ENCODE measurements at places on chromosomes 4 and X.

DNA sequence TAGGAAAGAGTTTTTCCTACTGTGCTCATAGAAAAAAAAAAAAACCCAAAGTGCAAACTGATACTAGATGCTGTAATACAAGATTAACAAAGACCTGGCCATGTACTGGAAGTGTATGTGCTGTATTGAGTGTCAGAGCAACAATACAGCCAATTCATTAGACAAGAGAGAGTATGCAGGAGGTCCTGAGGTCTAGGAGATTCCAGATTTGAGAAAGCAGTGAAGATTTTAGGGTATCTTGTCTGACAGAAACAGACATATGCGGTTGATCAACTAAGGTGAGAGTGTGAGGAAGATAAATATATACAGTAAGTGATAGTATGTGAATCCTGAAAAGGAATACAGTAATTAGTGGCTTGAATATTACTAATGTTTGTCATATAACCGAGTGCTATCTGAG, 3.0 kb downstream of the GPR174 start:
- DNase-seq: no peak

DNA sequence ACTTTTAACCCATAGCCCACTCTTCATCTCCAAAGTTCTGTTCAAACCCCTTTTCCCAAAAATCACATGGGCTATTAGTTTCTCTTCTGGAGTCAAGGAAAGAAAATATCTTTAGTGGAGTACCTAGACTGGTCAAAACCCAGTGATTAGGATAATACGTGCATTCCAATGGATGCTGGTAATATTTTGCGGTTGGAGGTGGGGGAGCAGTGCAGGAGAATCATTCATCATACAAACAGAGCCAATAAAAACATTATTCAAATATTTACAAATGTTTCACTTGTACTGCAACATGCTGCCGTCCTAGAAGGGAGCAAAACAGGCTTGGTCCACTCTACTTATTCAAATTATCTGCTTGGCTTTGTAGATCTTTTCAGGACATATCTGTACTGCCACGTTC, 57.2 kb upstream of the RAB9B start:
- DNase-seq: no peak

DNA sequence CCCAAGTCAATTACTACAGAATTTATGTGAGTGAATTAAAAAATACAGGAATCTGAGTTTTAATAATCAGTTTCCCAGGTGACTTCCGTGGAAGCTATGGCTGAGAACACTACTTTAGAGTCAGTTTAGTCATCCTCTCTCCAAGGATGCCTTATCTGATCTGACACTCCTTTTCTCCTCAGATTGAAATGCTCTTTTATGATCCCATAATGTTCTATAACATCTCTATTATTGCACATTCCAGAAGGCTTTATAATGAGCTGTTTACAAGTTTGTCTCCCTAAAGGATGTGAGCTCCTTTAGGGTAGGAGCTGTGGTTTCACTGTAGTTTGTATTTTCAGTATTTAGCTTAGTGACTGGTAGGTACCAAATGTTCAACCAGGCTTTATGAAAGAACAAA, 90.0 kb downstream of the GPRIN3 start:
- no peak for DNase-seq

DNA sequence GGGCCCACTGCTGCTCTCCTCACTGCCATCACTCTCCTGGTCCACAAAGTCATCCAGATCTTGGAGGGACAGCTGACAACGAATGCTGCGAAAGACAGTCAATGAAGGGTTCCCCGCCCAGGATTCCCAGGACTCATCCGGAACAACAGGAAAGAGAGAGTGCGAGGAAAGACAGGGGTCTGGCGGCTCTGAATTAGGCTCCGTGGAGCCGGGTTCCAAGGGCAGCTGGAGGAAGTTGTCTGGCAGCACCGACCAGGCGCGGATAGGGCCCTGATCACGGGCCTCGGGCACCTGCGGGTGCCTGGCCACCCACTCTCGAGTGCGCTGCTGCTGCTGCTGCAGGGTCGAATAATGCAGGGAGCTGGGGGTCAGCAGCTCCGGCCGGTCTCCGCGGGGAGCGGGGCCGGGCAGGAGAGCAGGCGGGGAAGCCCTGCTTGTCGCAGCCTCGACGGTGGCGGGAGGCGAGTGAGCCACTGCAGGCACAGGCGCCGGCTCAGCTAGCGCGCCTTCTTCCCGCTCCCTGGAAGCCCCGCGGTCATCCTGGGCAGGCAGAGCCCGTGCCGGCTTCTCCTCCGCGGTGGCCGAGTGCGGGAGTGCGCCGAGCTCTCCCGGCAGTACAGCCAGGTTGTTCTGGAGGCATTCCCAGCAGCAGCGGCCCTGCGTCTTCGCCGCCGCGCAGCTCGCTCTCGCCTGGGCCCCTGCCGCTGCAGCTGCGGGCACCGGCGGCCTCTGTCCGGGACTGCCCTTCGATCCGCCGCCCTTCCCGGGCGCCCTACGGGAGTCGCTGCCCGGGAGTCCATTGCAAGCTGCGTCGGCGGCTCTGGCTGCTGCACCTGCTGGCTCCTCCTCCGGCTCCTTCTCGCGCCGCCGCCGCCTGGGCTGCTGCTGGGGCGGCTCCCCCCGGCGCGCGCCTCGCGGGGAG, 1.1 kb downstream of the SOWAHB start:
- peak; percentile 56 for DNase-seq

DNA sequence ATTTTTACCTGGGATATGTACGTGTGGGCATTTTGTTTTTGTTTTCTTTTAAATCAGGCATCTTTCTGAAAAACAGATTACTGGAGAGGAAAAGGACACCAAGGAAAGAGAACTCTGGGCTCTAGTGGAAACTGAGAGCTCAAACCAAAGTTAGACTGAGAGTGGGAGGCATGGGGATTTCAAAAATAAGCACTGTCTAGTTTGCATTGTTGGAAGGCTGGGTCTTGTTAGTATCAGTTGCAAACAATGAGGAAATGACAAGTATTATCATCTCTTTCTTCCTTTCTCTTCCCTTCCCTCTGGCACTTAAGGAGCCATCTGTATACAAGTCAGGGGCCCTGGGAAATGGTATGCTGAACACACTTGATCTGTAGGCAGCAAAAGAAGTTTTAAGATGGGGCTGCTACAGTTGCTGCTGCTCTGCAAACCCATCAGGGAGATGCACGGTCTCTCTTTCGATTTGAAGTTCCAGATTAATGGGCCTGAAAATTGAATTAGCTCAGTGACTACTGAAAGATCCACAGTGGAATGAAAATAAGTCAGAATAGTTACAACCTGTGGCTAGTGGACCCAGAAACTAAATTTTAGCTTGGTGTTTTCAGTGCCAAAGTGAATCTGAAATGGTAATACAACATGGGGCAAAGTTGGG, 48.0 kb upstream of the GRXCR1 start:
- no peak for DNase-seq

DNA sequence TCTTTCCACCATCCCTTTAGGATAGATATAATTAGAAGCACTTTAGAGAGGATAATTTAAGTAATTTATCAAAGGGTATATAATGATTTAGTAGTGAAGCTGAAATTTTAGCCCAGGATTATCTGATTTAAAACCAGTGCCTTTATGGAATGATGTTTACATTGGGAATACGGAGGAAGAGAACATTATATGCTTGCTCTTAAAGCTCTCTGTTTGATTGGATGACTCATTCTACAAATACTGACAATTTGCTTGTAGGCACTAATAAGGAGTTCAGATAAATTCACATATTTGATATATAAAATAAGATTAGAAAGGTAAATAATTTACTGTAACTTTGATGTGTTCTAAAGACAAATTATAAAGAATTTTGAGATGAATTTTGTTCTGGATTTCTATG, 84.7 kb downstream of the SH3BGRL start:
- no peak for DNase-seq

GRCh38 chrX:10173331-10173900, 16.6 kb downstream of the CLCN4 start:
- DNase-seq: no peak

GRCh38 chrX:13090339-13091110, 46.1 kb upstream of the FAM9C start:
- no peak for DNase-seq

DNA sequence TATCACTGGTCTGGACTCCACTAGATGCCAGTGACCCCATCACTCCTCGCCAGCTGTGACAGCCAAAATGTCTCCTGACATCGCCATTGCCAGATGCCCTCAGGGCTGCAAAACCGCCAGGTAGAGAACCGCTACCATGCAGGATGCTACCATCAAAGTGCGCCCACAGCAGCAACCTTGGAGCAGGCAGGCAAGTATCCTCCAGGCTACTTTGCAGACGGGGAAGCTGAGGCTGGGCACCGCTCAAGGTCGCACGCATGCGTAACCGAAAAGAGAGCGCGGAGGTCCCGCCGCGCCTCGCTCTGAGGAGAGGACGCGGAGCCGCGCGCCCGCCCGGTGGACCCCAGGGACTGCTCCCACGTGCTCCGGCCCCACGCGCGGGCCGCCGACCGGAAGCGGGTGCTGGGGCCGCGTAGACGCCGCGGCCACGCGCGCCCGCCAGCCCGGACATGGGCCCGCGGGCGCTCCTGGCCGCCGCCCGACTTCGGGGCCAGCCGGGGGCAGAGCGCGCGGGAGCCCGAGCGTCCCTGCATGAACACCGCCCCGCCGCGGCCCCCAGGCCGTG, at the start of gene STS:
Gene STS (plus strand): TSS at position 300 of the 565 bp plus-strand sequence. CDS start 105,488 bp downstream, outside the sequence.
- peak; percentile 25 for DNase-seq

DNA sequence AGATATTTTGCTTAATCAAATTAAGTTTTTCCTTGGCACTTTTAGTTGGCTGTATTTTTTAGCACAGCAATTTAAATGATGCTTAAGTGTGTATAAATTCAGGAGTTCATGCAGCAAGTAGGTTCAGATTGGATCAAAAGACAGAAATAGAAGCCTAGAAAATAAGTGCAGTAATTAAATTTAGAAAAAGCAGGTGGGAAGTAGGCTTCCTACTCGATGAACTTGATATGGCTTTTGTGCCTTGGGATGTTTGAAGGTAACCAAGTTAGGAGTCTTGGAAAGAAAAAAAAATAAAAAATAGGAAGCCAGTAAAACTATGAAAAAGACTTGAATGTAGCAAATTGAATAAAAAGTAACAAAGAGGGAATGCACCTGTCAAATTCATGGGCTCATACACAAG, 372.3 kb downstream of the SPOCK3 start:
- no peak for DNase-seq

DNA sequence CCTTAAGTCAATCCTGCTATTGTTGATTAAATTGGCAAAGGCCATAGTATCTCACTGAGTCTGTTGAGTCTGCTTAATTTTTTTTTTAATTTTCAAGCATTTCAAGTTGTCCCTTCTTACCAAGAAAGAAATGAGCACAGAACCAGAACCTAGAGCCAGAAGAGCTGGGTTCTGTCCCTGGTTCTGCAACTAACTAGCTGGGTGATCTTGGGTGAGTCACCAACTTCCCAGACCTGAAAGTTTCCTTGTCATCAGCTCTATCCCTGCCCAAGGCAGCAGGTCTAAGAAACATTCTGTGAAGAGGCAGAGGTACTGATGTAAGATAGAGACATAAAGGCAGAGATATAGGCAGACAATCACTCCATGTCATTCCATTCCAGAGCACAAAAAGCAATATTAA, 17.3 kb downstream of the TEC start:
- no peak for DNase-seq

GRCh38 chr4:114062499-114062898, 83.1 kb upstream of the ARSJ start:
- no peak for DNase-seq

GRCh38 chr4:185654965-185655554, 119.8 kb upstream of the PDLIM3 start:
- DNase-seq: no peak

DNA sequence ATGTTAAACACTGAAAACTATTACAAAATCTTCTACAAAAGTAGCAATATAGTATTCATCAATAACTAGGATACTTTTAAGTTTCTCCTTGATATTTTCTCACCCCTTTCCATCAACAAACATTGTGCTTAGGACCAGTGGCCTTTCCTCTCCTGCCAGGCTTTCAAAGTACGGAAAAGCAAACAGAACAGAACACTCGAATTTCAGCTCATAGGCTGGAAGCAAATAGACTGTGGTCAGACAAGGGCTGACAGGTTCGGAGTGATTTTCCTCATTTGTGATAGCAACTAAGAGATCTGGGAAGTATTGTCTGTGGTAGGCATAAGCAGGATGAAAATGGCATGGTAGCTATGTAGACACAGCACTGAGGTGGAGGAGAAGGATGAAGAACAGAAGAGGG, 68.6 kb upstream of the SORBS2 start:
- peak; percentile 24 for DNase-seq

DNA sequence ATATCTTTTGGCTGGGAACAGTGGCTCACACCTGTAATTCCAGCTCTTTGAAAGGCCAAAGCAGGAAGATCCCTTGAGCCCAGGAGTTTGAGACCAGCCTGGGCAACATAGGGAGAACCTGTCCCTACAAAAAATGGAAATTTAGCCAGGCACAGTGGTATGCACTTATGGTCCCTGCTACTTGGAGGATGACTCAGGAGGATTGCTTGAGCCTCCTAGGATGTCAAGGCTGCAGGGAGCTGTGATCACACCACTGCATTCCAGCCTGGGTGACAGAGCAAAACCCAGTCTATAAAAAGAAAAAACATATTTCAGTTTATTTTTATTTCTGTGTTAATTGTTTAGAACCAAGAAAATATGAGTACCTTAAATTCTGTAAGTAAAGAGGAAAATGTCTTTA, 123.7 kb downstream of the CBR4 start:
- no peak for DNase-seq

- no peak for DNase-seq
These were observed 19.9 kb upstream of the KLHL8 start for GRCh38 chr4:87240341-87240740.

DNA sequence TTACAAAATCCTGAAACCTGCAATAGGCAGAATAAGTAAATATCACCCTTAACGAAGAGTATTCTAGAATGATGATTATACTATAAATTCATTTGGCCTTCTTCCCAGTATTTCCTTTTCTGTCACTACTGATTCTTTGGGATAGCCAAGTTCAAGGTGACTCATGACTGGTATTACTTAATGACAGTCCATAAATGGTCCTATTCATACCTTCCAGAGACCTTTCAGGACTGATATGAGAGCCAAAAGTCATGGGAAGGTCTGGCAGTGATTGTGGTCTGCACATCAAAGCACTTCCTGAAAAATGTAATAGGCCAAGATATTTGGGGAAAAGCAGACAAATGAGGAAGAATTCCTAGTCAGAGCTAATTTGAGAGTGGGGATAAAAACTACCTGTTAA, 239.6 kb upstream of the FAM47A start:
- DNase-seq: no peak

DNA sequence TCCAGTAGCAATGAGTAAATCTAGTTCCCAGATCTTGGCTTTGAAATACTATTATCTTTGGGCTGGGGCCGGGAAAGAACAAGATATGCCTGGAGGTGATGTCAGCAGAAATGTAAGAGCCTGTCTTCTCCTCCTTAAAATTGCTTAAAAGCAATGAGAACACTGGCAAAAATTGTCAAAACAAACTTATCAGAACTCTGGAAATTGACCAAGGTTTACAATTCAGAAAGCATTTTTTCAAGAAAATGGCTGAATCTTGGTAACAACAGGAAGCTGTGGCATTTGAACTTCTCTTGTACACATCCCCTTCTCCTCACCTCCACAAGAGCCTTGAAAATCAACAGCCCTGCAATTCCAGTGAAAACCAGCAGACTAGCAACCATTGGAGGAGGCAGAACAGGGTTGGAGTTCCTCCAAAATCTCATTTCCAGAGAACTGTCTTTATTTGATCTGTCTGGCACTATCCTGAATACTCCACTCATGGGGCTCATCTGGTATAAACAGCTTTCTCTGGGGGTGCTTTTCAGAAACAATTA, 13.5 kb downstream of the TIMP1 start:
- no peak for DNase-seq

All from NCI-H1092 (cell line).